ENCODE measurements at places on chromosomes 6 and 20.

- DNase-seq, result no peak
These were observed 22.9 kb downstream of the TOX2 start for GRCh38 chr20:43937591-43937990.

- peak; percentile 40 for DNase-seq
These were observed 557 bp upstream of the DYNLRB1 start for GRCh38 chr20:34515484-34516246.

- no peak for DNase-seq
These were observed 139.8 kb downstream of the DTNBP1 start for GRCh38 chr6:15522856-15523529.

DNA sequence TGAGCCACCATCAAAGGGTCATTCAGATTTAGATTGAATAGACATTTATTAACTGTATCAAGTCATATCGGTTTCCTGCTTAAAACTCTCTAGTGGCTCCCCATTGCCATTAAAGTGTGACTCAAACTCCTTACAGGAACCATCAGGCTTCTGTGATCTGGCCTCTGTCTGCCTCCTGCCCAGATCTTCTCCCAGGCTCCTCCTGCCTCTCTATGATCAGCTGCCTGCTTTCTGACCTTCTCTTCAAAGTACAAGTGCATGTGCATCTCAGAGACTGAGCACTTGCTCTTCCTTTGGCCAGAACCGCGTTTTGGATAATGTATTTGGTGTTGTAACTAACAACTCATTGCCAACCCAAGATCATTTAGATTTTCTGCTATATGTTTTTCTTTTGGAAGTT lies 52.7 kb downstream of the IL20RA start:
- no peak for DNase-seq

DNA sequence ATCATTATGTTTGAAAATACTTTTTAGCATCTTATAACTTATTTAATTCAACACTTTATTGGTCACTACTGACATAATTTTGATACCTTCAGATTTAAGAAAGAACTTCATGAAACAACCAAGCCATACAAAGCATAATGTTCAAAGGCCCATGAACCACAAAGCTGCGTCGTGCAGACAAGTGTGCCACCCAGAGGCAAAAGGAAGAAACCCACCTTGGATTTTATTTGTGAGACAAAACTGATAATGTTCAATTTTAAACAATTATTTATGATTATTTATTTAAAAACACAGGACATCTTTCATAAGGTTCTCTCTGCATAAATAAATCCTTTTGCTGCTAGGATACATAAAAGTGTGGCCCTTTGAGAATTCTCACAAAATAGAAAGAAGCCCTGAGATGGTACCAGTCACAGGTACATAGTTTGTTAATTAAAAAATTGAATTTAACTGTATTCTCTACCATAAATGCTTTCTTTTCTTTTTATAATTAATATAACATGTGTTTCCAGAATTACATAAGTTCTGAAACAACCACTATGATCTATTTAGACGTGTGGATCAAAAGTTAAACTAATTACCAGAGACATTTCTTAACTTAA lies 143.7 kb downstream of the RALGAPA2 start:
- no peak for DNase-seq

DNA sequence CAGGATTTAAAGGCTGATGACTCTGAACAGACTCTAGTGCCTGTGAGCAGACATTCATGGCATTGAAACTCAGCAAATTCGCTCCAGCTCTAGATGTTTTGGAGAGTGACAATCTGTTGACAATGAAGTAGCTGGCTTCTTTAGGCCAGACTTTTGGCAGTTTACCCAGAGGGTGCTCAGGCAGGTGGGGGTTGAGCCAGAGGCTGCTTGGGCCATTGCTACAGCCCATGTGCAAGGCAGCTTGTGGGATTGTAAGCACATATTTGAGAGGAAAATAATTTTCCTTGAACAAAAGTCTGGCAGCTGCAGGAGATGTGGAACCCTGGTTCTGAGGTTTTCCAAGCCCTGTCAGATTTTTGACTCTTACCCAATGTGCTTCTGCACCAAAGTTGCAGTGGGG lies 311.6 kb downstream of the CDC5L start:
- no peak for DNase-seq

DNA sequence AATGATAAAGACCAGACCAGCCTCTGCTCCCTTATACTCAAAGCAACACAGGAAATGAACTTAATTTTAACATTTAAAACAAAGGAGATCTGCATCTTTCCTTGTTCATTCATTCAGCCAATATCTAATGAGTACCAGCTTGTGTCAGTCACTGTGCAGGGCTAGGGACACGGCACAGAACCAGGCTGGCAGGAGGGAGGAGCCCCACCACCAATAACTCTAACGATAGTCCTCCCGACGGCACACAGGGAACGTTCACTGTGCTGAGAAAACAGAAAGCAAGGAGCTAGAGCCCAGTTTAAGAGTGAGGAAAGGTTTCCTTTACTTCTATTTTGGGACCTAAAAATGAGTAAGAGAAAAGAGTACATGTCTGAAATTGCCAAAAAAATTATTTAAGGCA lies 9.9 kb downstream of the ETV7 start:
- no peak for DNase-seq

GRCh38 chr6:21987501-21987957 lies 309.3 kb downstream of the PRL start:
- no peak for DNase-seq

GRCh38 chr6:31874084-31874670 lies 4.6 kb downstream of the SLC44A4 start:
- no peak for DNase-seq

DNA sequence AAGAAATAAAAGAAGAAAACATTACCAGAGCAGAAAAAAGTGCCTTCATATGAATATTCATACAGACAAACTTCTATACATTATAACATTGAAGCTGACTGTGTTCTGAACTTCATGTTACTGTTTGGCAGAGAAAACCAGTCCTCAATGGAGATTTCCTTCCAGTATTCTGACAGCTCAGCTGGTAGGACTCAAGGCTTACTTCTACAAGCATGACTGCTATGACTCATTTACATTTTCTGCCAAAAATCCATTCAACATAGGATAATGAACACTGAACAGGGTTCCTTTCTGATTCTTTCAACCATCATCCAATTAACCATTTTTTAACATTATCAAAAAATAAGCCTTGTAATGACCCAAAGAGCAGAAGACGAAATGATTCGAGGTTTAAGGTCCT lies 25.4 kb downstream of the COL9A1 start:
- DNase-seq, result no peak
